ENCODE measurements at places on chromosomes 13 and 19. TPM values are rescaled to one million over a fixed set of nuclear protein-coding genes. Genes with fewer than 3 reads are reported as not detected.

GRCh38 chr13:30773561-30773960 lies 38.2 kb downstream of the ALOX5AP start:
- no peak for DNase-seq

DNA sequence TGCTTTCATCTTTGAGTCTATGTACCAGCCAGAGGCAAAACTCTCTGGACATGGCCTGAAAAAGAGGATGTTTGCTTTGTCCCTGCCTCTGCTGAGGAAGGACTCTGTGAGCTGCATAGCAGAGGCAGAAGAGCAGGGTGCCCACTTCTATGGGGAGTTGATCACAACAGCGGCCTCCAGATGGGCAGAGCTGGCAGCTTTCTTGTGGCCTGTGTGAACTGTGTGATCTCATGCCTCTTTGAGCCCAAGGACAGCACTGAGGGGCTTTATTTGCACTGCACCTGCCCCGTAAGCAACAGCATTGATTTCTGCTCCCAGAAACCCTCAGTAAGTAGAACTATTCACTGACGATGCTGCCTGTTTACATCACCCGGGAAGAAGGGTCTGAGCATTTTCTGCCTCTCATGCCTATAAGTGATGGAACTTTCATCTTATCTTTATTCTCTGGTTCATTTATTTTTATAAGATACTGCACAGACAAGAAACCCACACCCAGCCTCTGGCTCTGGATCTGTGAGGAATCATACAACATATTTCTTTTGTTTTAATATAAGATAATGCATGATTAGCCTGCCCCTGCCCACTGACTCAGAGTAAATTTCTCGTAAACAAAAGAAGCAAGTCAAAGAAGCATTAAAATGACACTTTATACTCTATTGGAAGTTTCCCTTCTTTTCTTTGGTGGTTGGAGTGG lies 244.2 kb upstream of the SOX21 start:
- DNase-seq = no peak

NFKBIB gene
- total RNA-seq = 22.0 TPM

TMC4 gene
- 4.3 TPM for total RNA-seq

DNA sequence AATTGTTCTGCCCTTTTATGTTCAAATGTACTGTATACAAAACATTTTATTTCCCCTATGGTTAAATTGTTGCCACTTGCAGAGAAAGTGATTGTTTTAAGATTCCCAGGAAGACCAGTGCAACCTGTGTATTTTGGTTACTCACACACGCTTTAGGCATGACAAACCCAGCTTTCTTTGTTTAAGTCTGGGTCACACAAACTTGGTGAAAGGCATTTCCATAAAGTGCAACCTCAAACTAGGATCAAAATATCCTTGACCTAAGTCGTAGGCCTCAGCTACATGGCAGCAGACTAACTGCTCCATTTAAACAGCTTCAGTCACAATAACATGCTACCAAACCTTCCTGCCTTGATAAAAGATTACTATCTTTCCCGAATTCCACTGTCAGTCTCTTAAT lies 639.0 kb upstream of the PRR20A start:
- DNase-seq = no peak

ZNF99 gene
- total RNA-seq = 0.11 TPM

PROZ gene
- total RNA-seq = not detected

DNA sequence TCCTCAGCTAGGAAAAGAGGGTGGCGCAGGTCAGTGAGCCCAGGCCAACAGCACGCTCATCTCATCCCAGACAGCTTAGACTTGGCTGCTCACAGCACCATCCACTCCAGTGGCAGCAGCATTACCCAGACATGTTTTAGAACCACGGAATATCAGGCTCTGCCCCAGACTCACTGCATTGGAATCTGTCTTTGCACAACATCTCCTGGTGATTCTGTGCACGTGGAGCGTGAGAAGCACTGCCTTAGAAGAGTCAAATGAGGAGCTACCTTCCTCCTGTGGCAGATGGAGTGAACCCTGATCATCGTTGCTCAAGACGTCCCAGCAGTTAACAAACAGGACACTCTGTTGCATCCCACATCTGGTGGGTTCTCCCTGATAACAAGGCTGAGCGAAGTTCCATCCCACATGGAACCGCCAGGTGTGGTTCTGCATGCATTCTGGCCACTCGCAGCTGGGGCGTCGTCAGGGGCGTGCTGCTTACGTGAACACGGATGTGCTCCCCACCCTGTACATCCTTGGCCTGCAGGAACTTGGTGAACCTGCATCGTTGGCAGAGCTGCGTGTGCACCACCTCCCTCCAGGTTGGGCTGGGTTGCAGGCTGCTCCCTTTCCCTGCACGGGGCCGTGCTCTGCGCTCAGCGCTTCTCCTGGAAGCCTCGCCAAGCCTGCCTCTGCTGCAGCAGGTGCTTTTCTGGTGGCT lies 25.2 kb upstream of the ATP11A start:
- peak; percentile 31 for DNase-seq

DNA sequence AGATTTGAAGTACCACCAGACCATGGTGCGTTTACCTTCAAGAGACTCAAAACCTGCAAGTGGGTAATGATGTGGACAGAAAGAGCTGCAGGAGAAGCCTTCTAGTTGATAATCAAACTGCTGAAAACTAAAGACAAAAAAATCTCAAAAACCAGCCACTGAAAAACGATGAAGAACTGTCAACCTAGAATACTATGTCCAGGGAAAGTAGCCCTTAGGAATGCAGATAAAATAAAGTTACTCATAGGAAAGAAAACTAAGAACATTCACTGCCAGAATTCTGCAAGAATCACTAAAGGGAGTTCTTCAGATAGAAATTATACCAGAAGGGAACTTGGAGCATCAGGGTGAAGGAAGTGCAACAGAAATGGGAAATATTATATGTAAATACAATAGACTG lies 5.3 kb downstream of the ZNF470 start:
- no peak for DNase-seq

MPND gene
- total RNA-seq = 14.9 TPM

GRCh38 chr13:50075619-50076097 lies 60.4 kb downstream of the KCNRG start:
- no peak for DNase-seq

ZNF763 gene
- 3.1 TPM for total RNA-seq

- DNase-seq = no peak
These were observed 26.7 kb upstream of the FFAR2 start for GRCh38 chr19:35421362-35421761.

DNA sequence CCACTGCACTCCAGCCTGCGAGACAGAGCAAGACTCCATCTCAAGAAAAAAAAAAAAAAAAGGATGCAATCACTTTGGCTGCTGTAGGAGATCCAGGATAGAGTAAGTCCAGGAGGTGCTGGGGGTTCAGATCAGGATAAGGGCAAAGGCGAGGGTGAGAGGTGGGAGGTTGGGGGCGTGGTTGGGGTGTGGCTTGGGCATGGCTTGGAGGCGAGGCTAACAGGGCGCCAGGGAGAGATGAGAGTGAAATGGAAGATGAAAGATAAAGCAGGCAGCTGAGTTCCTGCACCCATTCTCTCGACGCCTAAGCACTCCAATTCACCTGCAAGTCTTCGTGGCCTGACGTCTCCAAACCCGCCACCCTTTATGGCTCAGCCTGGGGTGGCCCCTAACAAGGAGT lies 25.0 kb upstream of the ZNRF4 start:
- DNase-seq = no peak

DNA sequence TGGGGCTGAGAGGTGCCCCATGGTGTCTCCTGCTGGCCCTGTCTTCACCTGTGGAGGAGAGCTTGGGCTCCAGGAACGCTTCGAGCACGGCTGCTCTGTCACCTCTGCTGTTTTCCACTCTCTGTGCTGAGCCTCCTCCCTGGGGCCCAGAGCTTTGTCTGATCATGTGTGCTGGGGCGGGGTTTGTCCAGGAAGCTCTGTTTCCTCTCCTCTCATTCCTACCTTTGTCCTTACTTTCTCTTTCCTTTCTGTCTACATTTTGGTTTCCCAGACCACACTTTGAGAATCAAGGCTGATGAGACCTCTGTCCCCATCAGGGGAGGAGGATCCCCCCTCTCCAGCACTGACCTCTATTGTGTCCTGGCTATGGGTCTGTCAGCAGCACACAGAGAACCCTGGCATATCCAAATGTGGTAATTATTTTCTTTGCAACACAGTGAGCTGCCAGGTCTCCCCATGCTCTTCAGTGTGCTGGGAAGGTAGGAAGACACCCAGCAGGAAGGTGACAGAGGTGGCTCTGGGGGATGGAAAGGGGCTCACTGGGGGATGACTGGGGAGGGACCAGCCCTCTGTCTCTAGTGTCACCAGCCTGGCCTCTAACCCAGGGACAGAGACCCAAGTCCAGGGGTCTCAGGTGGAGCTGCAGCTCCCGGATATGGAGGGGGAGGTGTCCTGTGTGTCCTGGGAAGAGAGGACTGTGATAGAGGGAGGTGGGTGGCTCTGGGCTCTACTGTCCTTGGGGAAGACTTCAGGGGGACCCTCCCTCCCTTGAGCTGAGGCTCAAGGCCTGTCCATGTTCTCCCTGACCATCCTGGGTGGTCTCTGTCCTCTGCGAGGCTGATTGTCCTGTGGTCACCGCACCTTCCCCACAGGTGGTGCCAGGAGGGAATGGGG lies at the start of gene CEACAM1:
CEACAM1 (minus strand) TSS at position 128 of the 894 bp plus-strand sequence; CDS start at position 21, 107 bp downstream.
- DNase-seq = peak; percentile 87

DNA sequence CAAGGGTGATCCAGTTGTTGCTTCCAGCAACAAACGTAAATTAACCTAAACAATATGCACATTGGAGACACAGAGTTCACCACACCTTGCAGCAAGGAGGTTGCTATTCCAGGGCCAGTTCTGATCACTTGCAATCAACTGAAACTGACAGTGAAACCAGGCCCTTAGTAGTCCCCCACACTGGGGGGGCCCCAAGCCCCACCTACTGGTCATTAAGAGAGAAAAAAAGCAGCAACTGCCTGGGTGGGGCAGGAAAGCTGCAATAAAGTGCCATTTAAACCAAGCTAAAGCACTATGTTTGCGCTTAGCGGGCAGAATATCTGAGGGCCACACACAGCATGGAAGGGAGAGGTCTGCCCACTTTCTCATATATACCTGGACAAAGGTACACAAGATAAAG lies 51.5 kb downstream of the ATP7B start:
- DNase-seq = no peak

REEP6 gene
- total RNA-seq = 3.3 TPM

PRR22 gene
- 1.3 TPM for total RNA-seq

DNA sequence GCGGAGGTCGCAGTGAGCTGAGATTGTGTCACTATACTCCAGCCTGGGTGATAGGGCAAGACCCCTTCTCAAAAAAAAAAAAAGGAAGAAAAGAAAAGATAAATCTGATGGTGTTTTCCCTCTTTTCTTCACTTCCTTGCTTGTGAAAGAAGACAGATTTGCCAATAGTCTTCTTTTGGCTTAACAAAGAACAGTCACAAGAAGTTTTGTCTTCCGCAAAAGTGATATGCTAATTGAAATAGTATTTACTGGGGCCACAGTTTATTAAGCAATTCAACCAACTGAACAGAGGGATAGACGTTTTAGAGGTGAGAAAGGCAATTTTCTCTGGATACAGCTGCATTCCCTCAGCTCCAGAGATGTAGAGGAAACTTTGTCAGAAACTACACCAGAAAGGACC lies 22.9 kb upstream of the PLAUR start:
- DNase-seq = no peak

DNA sequence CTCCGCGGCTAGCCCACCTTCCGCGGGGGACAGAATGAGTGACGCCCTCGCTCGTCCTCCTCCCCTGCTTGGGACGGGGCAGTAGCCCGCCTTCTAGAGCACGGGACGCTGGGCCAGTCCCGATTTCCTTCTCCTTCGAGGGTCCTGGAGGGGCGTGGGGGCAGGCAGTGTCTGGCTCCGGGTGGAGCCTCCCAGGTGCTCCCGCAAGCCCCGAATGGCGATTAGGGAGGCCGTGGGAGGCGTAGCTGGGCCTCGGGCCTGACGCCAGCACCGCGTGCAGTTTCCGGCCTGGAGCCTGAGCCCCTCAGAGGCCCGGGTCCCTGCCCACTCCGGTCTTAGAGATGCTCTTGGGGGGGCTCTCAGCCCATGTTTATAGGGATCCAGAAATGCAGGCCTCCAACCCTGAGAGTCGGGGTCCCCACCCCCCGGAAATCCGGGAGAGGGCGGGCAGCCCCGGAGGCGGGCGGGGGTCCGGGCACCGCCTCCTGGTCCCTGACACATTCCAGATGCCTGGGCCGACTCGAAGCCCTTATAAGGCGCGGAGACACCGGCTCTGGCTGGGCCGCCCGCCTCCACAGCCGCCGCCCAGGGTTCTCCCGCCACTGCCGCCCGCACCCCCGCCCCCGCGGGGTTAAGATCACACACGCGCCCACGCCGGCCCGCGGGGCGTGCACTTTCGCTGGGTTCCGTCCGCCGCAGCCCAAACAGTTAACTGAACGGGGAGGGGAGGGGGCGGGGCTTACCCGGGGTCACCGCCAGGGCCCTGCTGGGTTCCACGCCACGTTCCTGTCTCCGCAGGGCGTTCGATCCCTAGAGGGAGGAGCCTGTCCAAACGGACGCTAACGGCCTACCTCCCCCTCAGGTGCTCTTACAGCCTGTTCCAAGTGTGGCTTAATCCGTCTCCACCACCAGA lies 1.5 kb downstream of the MYADM start:
- DNase-seq = peak; percentile 96

- DNase-seq = peak; percentile 76
These were observed 16.2 kb upstream of the AP1M2 start for GRCh38 chr19:10603084-10603872.

DNA sequence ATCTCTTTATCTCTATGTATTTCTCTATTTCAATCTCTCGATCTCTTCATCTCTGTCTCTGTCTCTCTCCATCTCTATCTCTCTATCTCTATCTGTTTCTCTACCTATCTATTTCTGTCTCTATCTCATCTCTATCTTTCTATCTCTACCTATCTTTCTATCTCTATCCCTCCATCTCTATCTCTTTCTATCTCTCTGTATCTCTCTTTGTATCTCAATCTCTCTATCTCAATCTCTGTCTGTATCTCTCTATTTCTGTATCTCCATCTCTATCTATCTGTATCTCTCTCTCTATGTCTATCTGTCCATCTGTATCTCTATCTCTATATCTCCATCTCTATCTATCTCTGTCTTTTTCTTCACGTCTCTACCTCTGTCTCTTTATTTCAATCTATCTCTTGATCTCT lies 25.2 kb downstream of the TNFSF9 start:
- DNase-seq = no peak

DNA sequence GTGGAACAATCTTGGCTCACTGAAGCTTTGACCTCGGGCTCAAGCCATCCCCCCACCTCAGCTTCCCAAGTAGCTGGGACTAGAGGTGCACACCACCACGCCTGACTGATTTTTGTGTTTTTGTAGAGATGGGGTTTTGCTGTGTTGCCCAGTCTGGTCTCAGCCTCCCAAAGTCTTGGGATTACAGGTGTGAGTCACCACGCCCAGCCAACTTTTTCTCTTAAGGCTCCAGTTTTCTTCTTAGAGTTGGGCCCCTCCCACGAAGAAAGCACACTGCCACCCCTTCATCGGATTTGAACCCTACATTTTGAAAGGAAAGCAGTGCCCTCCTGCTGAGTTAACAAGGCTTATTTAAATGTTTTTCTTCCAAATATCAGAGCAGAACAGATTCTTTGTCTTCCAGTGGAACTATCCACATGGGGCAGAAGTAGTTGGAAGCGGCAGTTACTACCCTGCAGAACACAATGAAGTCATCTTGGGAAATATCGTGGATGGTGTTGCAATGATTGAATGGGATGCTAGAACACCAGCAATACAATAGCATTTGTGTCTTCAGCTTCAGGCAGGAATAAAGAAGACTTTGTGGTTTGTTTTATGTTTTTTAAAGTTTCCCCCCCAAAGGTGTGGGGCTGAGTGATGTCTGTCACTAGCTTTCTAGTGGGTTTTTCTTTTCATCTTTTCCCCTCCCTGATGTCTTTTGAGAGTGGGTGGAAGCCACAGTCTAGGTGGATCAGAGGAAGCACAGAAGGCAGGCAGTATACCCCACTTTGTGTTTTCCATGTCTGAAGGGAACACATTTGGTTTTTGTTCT lies 8.9 kb downstream of the ACTN4 start:
- no peak for DNase-seq

GRCh38 chr19:18202778-18203407 lies 949 bp downstream of the RAB3A start:
- no peak for DNase-seq

MBD3L3 gene
- not detected for total RNA-seq

CDX2 gene
- total RNA-seq = not detected

All from cardiac septum (tissue), 1 donor.